ENCODE measurements at places on chromosomes 6 and 20. TPM values are rescaled to one million over a fixed set of nuclear protein-coding genes. Genes with fewer than 3 reads are reported as not detected.

GRCh38 chr20:8413691-8414090 is 281.6 kb downstream of the PLCB1 start:
- no peaks in the 10 kb centered on the region for H3K36me3 ChIP-seq
- no peak overlapping the region for H3K27ac ChIP-seq
- no peaks in the 10 kb centered on the region for H3K27me3 ChIP-seq
- no peaks in the 10 kb centered on the region for H3K4me1 ChIP-seq
- no peak overlapping the region for H3K4me3 ChIP-seq
- DNase-seq, result no peak

DNA sequence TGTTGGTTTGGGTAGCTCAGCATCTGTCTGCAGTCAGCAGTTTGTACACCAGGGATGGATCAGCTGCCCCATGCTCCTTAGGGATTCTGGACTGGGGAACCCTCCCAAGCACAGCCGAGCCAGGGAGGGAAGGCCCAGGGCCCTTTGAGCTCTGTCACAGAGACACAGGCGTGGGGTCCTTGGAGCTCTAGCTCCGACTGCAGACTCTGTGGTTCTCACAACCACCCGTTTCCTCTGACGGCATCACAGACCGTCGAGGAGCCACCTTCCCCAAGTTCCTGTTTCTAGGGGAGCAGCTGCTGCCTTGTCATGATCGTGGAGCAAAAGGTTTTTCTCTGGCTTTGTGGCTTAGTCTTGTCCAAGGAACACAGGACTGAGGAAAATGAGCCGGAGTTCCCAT is at the start of gene SLA2:
TSS of gene SLA2 (minus strand) at position 199 of the 400 bp plus-strand sequence. CDS start 4,861 bp downstream, outside the sequence.
- H3K4me1 ChIP-seq, result no peaks in the 10 kb centered on the region
- no peak within 1 kb of the TSS for H3K27ac ChIP-seq
- no peaks in the 10 kb centered on the region for H3K27me3 ChIP-seq
- H3K36me3 ChIP-seq, result no peaks in the 10 kb centered on the region

GRCh38 chr20:51034476-51034875 is 11.6 kb upstream of the KCNG1 start:
- no peak for DNase-seq
- H3K36me3 ChIP-seq, result no peaks in the 10 kb centered on the region
- H3K4me1 ChIP-seq, result no peaks in the 10 kb centered on the region
- no peak overlapping the region for H3K27ac ChIP-seq

- no peaks in the 10 kb centered on the region for H3K27me3 ChIP-seq
- no peaks in the 10 kb centered on the region for H3K36me3 ChIP-seq
- no peak for DNase-seq
- no peak overlapping the region for H3K27ac ChIP-seq
Observed at GRCh38 chr6:2447318-2447920, 202.0 kb upstream of the GMDS start.

The CALHM5 gene
- 2.6 TPM for total RNA-seq

- no peak for DNase-seq
- H3K27me3 ChIP-seq, result no peaks in the 10 kb centered on the region
- peaks cover 13% of the 10 kb centered on the region for H3K4me1 ChIP-seq
- no peaks in the 10 kb centered on the region for H3K36me3 ChIP-seq
- no peak overlapping the region for H3K4me3 ChIP-seq
Observed at GRCh38 chr6:139853302-139853992, 479.0 kb upstream of the CITED2 start.

- no peak overlapping the region for H3K4me3 ChIP-seq
- no peak for DNase-seq
- no peaks in the 10 kb centered on the region for H3K4me1 ChIP-seq
- H3K27ac ChIP-seq, result no peak overlapping the region
- no peaks in the 10 kb centered on the region for H3K36me3 ChIP-seq
- H3K27me3 ChIP-seq, result no peaks in the 10 kb centered on the region
Observed at GRCh38 chr20:63577317-63577894, 3.4 kb upstream of the HELZ2 start.

DNA sequence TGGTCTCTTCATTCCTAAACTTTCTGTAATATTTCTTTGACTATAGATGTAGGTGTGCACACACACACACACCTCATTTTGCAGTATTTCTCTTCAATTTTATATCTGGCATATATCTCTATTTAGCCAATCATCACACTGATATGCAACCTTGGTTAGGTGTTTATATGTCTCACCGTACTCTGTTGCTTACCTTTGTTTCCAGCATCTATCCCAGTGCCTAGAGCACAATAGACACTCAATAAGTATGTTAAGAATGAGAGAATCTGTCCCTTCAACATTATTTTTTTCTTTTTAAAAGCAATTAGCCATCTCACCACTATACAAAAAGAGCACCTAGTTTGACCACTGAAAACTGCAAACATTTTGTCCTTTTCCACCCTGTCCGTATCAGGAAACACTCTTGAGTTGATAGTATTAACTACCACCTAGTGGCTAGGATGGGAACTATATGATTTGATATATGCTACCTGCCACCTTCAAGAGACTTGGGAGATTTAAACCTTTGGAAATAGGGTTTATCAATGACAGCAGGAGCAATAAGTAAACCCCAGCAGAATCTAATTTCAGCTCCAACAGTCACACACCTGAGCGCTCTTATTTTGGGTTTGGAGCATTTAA is 48.7 kb upstream of the RSPO3 start:
- no peak for DNase-seq
- no peak overlapping the region for H3K27ac ChIP-seq
- no peak overlapping the region for H3K4me3 ChIP-seq
- H3K27me3 ChIP-seq, result no peaks in the 10 kb centered on the region
- H3K36me3 ChIP-seq, result no peaks in the 10 kb centered on the region

The ANGPT4 gene
- 0.55 TPM for total RNA-seq

The SLC16A10 gene
- 3.8 TPM for total RNA-seq

The RIPPLY2 gene
- total RNA-seq, result not detected

- no peak overlapping the region for H3K4me3 ChIP-seq
- no peaks in the 10 kb centered on the region for H3K36me3 ChIP-seq
- no peaks in the 10 kb centered on the region for H3K27me3 ChIP-seq
- H3K4me1 ChIP-seq, result no peaks in the 10 kb centered on the region
- no peak overlapping the region for H3K27ac ChIP-seq
- no peak for DNase-seq
Observed at GRCh38 chr20:40291493-40292135, 397.4 kb downstream of the MAFB start.

DNA sequence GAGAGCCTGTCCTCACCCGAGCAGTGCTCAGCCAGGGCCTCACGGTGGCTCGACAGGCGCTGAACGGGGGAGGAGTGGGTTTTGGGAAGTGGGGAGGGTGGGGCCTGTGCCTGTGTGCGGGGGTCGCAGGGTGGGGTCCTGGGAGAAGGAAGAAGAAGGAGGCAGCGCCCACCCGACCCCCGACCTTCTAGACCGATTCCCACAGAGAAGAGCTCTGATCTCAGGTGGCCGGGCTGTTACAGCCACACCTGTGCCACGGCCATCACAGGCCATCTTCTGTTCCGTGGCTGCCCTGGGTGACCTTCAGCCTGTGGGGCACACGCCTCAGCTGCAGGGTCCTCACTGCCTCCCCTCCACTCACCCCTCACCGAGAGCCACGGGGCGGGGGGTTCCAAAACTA is 41.4 kb upstream of the GATA5 start:
- no peaks in the 10 kb centered on the region for H3K4me1 ChIP-seq
- no peaks in the 10 kb centered on the region for H3K36me3 ChIP-seq
- no peak overlapping the region for H3K4me3 ChIP-seq
- H3K27me3 ChIP-seq, result no peaks in the 10 kb centered on the region

DNA sequence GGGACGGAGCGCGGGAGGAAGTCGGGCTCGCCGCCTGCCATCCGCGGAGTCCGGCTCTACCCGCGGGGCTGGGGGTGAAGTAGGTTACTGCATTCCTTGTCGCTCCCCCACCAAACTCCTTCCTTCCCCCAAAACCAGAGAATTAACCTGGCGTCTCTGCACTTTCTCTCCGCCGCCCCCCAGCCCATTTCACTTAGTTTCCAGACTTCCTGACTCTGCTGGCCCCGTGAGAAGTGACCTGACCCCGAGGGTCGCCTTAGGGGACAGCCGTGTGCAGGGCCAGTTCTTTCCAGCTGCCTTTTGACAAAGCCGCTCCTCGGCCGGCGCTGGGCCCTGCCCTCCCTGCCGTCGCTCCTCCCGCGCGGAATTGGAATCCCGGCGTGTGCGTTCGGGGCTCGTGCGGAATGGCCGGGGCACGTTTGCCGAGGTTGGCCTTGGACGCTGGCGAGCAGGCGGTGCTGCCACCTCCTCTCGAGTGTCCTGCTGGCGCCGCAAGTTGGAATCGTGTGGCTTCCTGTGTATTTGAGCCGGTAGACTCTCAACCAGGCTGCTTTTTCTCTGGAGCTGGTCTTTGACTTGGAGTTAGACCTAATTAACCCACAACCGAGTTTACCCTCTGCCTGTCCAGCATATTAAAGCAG is 650 bp downstream of the DCBLD1 start:
- no peaks in the 10 kb centered on the region for H3K36me3 ChIP-seq
- no peaks in the 10 kb centered on the region for H3K27me3 ChIP-seq
- peak overlapping the region; percentile 80 for H3K27ac ChIP-seq
- H3K4me3 ChIP-seq, result peak overlapping the region; percentile 85
- DNase-seq, result peak; percentile 26

DNA sequence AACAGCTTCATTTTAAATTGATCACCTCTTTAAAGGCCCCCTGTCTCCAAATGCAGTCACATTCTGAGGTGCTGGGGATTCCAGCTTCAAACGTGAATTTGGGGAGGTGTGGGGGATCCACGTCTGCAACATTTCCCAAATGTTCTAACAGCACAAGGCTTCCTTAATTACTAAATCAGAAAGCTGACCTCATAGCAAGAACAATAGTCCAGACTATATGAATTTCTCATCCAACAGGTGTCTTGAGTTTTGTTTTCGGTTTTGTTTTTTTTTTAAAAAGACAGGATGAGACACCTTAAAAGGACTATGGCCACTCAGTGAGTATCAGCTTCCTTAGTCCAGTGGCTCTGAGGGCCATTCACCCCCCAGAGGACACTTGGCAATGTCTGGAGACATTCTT is 11.5 kb downstream of the ATP9A start:
- no peaks in the 10 kb centered on the region for H3K36me3 ChIP-seq
- H3K4me3 ChIP-seq, result no peak overlapping the region
- H3K27me3 ChIP-seq, result no peaks in the 10 kb centered on the region
- no peak overlapping the region for H3K27ac ChIP-seq

The HMGCLL1 gene
- not detected for total RNA-seq

The TBX18 gene
- total RNA-seq, result 0.59 TPM

The NKX2-2 gene
- total RNA-seq, result not detected

DNA sequence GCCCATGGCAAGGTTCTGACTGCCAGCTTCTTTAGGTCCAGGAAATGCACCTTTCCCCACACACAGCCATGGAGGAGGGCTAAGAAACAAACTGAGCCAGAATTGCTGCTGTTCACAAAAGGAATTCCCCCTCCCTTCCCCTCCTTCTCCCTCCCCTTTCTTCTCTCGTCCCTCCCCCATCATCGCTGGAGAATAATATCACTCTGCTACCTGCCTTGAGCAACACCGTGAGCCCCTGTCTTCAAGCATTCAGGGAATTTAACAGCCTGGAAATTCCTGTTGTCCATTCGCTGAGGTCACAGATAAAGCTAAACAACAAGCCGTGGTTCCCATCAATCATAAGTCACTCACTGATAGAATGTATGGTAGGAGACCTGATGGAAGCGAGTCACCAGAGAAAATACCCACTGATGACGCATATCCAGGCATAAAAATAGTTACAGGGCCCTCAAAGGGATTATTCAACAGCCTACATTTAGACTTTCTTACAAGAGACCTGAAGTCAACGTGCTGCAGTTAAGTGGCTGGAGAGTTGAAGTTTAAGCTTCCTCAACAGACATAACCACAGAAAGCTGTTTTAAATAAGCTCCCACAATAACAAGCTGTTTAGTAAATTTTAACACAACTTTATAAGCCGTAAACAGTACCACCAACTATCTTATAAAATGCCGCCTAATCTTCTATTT is 59.7 kb downstream of the HIVEP2 start:
- H3K27ac ChIP-seq, result peak overlapping the region; percentile 67
- H3K27me3 ChIP-seq, result no peaks in the 10 kb centered on the region
- H3K4me1 ChIP-seq, result no peaks in the 10 kb centered on the region
- H3K36me3 ChIP-seq, result no peaks in the 10 kb centered on the region
- DNase-seq, result peak; percentile 48

- H3K27me3 ChIP-seq, result no peaks in the 10 kb centered on the region
- H3K27ac ChIP-seq, result peak overlapping the region; percentile 12
Observed at GRCh38 chr6:121506761-121507754, 71.6 kb downstream of the GJA1 start.

DNA sequence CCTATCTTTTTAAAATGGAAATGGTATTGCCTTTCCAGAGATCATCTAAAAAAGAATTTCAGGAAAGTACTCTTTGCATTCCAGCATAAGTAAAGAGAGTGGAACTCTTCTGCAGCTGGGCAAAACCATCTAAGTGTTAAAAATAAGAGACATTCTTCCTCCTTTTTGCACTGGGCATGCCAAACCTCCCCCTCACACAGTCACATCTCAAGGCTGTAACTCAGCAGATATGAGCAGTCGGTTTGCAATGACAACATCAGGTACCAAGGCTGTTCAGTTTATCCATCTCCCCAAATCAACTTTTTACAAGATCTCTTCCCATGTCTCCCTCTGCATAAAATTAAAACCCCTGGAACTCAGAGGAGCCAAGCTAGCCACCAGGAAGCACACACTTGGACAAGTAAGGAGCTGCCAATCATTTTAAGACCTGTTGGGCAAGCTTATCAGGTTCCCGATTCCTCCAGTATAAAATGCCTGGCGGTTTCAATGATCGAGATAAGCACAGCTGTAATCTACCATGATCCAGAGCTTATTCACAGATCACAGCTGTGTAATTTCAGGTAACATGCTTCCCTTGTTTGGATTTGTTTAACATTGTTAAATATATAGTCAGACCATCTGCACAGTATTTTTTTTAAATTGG is 23.2 kb downstream of the ID4 start:
- no peaks in the 10 kb centered on the region for H3K4me1 ChIP-seq
- no peaks in the 10 kb centered on the region for H3K27me3 ChIP-seq
- H3K27ac ChIP-seq, result no peak overlapping the region
- no peak for DNase-seq
- no peak overlapping the region for H3K4me3 ChIP-seq
- H3K36me3 ChIP-seq, result no peaks in the 10 kb centered on the region
